ENCODE measurements at places on chromosomes 16 and 17.

- no peak for DNase-seq
Observed at GRCh38 chr17:32523827-32524552, 37.2 kb downstream of the CDK5R1 start.

- no peak for DNase-seq
Observed at GRCh38 chr17:66714046-66715023, 120.6 kb upstream of the CACNG5 start.

- DNase-seq = no peak
Observed at GRCh38 chr16:5971924-5972323, 874.3 kb upstream of the EEF2KMT start.

DNA sequence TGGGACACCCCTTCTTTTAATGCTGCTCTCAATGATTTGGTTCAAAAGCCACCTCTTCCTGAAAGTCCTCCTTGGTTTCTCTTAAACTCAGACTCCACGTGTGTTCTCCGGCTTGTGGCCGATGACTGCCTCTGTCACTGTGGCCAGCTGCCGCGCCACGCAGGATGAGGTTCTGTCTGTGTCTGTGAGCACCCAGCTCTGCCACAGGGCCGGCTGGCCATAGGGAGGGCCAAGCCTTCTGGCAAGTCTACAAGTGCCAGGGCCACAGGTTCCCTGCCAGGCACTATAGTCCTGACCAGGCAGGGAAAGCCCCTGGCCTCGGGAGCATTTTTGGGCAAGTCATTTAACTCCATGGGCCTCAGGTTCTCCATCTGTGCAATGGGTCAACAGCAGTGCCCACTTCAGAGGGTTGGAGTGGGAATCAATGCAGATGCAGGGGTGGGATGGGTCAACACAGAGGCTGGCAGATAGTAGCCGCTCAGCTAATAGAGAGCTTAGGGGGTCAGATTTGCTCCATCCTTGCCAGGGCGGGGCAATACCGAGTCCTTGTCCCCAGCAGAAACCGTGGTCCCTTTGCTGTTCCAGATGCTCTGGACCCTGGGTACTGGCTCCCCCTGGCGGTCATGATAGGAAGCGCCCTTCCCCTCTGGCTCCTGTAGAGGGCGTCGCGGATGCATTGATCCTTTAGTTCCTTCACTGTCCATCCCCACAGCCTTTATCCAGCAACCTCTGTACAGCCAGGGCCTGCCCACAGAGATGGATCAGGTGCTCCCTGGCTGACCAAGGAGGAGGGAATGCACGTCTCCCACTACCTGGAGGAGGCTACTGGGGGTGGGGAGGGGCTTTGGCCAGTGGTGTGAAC, 19.3 kb upstream of the ADGRG3 start:
- peak; percentile 50 for DNase-seq

GRCh38 chr16:72791786-72792185, 256.1 kb downstream of the ZFHX3 start:
- DNase-seq = no peak

- no peak for DNase-seq
Observed at GRCh38 chr17:75032720-75033280, 14.0 kb downstream of the ATP5PD start.

DNA sequence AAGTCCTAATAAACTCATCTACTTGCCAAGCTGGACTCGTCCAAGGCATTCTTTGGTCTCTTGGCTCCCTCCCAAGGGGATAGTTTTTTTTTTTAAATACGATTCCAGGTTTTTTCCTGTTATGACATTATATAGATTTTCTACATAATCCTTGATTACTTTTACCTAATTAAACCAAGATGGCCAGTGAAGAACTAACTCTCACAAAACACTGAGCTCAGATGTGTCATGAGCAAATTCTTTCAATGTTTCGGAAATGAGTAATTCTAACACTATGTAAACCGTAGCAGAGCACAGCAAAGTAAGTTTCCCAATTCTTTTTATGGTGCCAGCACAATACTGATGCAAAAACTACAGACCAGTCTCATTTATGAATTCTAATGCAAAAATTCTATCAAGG, 1.8 kb downstream of the ZNF23 start:
- no peak for DNase-seq

DNA sequence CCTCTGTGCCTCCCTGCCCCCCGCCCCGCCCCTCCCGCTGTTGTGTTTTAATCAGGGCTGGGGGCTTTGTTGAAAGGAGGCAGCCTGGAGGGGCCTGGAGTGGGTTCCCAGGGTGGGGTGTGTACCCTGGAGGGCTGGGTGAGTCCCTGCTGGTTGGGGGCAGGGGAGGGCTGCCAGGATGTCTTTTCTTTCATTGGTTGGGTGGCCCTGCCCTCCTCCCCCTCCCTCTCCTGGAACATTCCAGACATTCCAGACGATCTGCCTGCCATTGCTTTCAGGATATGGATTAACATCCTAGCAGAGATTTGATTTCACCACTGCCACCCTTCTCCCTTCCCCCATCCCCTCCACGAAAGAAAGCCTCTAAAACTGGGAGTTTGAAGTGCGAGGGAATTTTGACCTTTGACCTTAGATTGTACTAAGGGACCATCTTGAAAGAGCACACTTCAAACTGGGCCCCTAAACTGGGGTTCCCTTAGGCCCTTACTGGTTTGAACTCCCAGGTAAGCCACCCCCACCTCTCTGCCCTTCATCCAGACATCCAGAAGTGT, 25.3 kb downstream of the IGF2BP1 start:
- no peak for DNase-seq

DNA sequence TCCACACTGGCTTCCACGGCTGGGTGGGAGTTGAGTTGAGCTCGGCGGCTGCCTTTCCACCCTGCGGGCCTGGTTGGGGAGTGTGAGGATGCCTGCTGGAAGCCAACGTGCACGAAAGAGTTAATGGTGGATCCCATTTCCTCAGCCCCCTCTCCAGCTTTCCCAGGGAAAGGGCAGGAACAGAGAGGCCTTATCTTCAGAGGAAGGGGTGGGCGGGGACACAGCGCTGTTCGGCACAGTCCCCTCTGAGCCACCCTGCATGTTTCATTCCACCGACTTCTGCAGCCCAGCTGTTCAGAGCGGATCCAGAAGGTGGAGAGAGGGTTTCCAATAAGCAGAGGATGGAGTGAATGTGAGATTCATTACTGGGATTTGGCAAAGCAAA, 295.3 kb downstream of the SEC14L1 start:
- no peak for DNase-seq

DNA sequence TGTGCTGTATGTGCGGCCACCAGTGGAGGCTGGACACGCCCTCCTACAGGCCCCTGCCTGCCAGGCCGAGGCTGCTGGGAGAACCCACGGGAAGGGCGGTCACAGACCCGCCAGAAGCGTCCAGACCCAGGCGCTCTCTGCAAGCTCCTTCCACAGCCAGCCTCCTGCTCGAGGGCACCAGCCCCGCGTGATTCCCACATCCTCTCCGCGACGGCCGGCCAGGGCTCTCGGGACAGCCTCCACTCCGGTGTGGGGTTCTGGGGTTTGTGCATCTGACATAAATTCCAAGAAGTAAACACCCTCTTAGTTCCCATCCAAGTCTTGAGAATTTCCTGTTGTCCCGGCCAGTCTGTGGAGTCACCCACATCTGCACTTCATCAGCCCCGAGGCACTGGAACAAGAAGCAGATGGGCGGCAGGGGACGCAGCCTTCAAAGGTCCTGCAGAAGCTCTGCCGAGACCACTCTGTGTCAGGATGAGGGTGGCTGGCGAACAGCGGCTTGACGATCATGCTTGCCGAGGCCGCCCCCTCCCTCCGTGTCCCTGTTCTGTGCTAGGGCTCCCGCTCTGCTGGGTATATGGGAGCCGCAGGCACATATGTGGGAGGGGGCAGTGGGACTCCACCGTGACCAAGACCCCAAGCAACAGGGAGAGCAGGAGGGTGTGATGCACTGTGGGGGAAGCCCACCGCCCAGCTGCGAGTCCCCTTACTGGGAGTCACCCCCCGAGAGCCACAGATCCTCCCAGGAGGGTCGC, 2.4 kb upstream of the TMEM204 start:
- DNase-seq = peak; percentile 52

DNA sequence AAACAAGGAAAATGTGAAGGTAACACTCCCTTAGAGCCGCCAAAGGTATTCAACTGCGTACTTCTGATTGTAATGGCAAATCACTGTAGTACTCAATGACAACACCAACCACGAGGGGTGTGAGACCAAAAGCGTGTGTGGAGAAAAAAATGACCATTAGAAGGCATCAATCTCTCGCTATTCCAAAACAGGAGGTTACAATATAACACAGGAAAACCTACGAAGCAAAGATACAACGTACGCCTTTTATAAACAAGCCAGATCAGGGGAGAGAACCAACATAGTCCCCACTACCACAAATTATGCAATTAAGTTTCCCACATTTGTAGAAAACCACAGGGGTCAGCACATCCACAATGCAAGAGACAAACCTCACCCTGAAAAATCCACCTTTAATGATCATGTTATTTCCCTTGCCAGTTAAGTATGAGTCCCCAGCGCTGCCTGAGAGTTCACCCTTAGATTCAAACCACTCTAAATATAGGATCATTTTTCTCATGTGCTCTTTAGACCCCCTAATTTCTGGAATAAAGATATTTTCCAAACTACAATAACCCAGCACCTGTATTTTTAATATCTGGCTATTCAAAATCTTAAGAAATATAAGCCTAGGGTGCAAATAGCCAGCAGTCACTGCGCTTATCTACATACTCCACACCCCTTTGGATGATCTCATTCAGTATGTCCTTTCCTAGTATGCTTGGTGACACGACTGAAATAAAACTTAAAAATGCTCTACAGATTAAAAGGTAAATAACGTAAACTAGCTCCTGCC, 12.4 kb downstream of the TEX14 start:
- DNase-seq = no peak

DNA sequence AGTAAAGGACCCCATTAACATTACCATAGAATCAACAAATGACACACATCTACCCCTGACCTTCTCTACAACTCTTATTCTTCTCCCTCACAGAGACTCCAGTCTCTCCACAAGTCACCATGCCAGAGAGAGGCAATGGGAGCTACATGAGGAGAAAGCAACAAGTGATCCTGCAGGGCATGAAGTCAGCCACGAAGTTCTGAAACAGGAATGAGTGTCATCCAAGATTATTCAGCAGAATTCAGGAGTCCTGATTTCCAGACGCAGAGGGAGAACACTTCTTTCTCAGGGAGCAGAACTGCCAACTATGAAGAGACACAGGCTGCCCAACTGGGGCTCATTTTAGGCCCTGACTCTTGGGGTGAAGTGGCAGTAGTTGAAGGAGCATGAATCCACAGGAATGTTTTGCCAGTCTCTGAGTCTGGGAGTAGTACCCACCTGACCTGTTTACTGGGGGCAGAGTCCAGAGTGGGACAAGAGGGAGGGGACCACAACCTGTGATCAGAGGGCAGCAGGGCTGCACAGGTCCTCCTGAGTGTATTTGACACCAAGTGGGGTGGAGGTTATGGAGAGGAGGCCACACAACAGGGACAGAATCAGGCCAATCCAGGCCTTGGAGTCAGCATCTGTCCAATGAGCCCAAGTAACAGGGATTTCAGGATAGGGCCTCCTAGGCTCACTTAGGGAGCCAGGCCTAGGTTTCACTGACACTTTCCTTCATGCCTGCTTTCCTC, 2.4 kb upstream of the MTMR4 start:
- no peak for DNase-seq

DNA sequence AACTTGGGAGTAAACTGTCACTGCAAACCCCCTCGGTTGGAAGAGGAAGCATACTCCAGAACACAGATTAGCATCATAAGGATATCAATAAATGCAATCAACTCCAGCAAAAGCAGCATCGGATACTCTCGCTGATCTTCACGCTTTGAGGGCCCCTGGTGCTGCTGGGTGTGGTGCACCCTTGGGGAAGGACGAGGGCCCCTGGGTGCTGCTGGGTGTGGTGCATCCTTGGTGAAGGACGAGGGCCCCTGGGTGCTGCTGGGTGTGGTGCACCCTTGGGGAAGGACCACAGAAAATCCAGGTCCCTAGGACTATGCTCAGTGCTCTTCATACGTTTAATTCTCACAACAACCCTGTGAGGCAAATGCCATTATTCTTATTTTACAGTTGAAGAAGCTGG, 54.2 kb downstream of the VPS53 start:
- DNase-seq = no peak

DNA sequence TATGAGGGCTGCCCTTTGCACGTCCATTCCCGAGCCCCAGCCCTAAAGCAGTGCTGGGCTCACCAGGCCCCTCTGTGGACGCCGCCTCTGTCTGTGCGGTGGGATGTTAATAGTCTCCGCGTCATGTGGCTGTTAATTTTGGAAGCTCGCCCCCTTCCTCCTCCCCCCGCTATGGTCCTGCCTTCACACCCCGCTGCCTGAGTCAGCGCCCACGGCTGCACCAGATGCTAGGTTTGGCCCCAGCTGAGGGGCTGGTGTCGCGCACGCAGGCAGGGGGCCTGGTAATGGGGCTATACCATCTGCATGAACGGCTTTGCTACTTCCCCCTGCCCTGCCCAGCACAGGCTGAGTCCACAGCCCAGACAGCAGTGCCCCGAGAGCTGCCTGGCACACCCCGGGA, 4.1 kb upstream of the SSTR5 start:
- DNase-seq = no peak

- no peak for DNase-seq
Observed at GRCh38 chr17:41988418-41988817, 21.8 kb downstream of the CNP start.

DNA sequence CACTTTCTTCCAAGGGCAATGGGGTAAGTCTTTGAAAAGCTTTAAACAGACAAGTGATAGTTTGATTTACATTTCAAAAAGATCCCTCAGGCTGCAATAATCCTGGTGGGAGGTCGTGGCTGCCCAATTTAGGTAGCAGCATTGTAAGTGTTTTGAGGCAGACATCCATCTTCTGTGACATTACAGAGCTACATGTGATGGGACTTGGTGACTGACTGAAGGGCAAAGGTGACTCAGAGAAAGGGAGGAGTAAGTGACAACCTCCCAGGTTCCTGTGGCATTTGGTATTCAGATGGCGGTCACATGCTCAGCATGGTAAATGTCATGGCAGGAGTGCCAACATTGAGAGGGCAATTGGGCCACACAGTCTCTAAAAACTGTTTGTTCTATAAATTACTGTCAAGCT, 26.5 kb downstream of the STAT3 start:
- DNase-seq = no peak

GRCh38 chr16:12600536-12601256, 203.0 kb downstream of the CPPED1 start:
- DNase-seq = no peak

DNA sequence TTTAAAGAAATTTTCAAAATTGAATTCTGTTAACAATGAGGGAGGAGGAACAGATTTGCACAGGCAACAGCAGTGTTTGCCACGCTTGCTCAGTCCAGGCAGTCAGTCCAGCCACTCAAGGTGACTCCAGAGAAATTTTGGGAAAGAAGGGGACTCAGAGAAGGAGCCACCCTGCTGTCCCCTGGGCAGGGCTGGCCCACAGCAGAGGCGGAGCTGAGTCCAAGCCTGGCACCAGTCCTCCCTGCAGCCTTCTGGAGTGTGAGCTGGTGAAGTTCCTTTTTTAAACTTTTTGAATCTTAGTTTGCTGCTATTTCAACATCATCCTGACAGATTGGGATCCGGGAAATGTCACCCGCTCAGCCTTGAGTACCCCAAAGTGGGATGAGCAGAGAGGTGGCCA, 14.5 kb upstream of the SLC47A2 start:
- DNase-seq = no peak

GRCh38 chr17:64533784-64534183, 27.0 kb downstream of the CEP95 start:
- DNase-seq = no peak
